Activated naive CD8-positive, alpha-beta T cell treated with anti-CD3 and anti-CD28 coated beads, Interleukin-2, amount 50 U/mL, for 24 hours (primary cell): ENCODE measurements at places on chromosomes 12 and 14.
A peak's percentile ranks its signal among the peaks of the same experiment; 100 is the strongest.

- no peak overlapping the region for H3K27ac ChIP-seq
- H3K4me3 ChIP-seq = no peak overlapping the region
- DNase-seq = no peak
- H3K27me3 ChIP-seq = peaks cover 9% of the 10 kb centered on the region
Measured at GRCh38 chr14:52086711-52087110, 17.9 kb upstream of the NID2 start.

- no peak overlapping the region for H3K4me3 ChIP-seq
- H3K27me3 ChIP-seq = no peaks in the 10 kb centered on the region
- H3K4me1 ChIP-seq = no peaks in the 10 kb centered on the region
- DNase-seq = no peak
Measured at GRCh38 chr14:31529053-31529452, 32.2 kb upstream of the NUBPL start.

GRCh38 chr12:24431872-24432271 is 482.4 kb upstream of the SOX5 start:
- no peak for DNase-seq
- H3K36me3 ChIP-seq = no peaks in the 10 kb centered on the region
- H3K4me1 ChIP-seq = no peaks in the 10 kb centered on the region
- H3K27ac ChIP-seq = no peak overlapping the region
- H3K4me3 ChIP-seq = no peak overlapping the region

- peak overlapping the region; percentile 94 for H3K27ac ChIP-seq
- no peaks in the 10 kb centered on the region for H3K27me3 ChIP-seq
- peak overlapping the region; percentile 81 for H3K4me3 ChIP-seq
- peaks cover 93% of the 10 kb centered on the region for H3K4me1 ChIP-seq
- DNase-seq = no peak
Measured at GRCh38 chr12:14950421-14950820, 11.0 kb downstream of the ARHGDIB start.

DNA sequence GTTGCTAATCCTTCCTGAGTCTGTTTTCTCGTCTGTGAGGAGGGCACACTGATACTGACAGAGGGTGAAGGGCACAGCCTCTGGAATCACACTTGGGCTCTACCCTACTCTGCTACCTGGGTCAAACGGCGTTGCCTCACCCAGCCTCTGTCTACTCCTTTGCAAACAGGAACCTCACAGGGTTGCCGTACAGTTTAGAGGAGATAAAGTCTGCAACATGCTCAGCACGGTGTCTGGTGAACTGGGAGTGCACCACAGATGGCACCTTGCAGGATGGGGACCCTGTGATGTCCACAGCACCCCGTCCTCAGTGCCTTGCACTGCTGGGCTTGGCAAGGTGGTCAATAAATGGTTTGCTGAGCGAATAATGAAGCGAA is 38.3 kb downstream of the TESC start:
- no peaks in the 10 kb centered on the region for H3K36me3 ChIP-seq
- H3K4me3 ChIP-seq = no peak overlapping the region
- no peak for DNase-seq
- peaks cover 29% of the 10 kb centered on the region for H3K4me1 ChIP-seq
- no peak overlapping the region for H3K27ac ChIP-seq

- DNase-seq = no peak
- no peak overlapping the region for H3K27ac ChIP-seq
- no peaks in the 10 kb centered on the region for H3K36me3 ChIP-seq
- no peaks in the 10 kb centered on the region for H3K4me1 ChIP-seq
- H3K27me3 ChIP-seq = peaks cover 2% of the 10 kb centered on the region
Measured at GRCh38 chr12:85016413-85016812, 19.7 kb downstream of the TSPAN19 start.
